ENCODE measurements at places on chromosomes 5 and 9.

- no peak for DNase-seq
These were observed 143.5 kb downstream of the MLLT3 start for GRCh38 chr9:20478786-20479185.

GRCh38 chr9:129489838-129490582, 130.9 kb downstream of the C9orf50 start:
- DNase-seq, result peak; percentile 62

- no peak for DNase-seq
These were observed 3.3 kb upstream of the EXOC3 start for GRCh38 chr5:439636-440035.

DNA sequence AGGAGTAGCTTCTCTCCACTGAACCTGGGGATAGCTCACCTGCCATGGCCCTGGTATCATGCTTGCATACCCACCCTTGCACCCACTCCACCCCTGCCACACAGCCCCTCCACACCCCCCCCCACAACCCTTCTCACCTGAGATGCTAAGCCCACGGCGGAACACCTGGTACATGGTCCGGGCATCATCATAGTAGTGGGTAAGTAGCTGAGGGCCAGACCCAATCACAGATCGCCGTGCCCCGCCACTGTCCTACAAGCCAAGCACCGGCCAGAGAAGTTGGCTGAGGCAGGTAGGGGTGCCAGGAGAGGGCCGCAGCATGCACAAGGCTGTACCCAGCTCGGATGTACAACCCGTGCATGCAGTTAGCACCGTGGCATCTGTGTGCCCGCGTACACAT, 20.7 kb downstream of the ACSL6 start:
- DNase-seq, result no peak

- DNase-seq, result no peak
These were observed 186.6 kb upstream of the PANK3 start for GRCh38 chr5:168765551-168766425.

DNA sequence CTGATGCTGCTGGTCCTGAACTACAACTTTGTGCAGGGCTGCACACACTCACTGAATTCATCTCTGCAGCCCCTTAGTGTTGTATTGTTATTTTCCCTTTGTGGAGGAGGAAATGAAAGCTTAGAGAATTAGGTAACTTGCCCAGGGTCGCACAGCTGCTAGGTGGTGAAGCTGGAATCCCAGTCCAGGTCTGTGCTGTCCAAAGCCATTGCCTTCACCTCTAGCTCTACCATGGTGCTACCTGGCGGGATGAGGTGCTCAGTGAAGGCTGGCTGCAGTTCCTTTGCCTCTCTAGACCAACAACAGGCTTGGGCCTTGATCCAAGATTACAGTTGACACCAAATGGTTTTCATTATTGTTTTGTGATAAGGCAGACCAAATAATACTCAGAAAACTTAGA, 177.8 kb upstream of the PITX1 start:
- no peak for DNase-seq

DNA sequence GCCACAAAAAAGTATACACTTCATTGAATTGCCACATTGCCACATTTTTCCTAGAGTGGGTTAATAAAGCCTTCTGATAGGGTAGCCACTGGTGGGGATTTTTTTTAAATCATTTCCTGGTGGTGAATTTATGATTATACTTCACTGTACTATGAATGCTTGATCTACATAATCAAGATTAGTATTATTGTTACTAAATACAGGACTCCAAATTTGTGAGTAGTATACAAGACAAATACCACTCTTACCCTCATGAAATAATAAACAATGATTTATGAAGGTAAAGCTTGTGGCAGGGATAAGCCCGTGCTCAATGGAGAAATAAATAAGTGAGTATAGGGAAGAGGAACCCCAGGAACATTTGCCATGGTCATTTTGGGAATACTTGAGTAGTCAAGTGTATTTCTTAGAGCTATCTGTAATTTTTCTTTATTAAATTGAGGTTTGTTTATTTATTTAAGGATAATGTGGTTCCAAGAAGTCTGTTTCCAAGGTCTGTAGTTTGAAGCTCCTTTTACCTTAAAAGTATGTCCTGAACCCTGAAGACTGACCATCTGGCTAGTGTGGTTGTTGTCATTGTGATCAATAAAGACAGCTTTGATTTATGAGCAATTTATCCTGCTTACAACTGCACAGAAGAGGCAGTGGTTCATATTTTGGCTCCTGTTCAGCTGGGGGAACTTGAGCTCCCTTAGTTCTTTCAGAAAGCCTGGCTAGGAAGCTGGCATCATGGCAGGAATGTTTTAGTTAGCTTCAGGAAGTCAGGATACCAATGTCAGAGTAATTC, 118.6 kb downstream of the ZSWIM6 start:
- no peak for DNase-seq

- DNase-seq, result no peak
These were observed 3.8 kb upstream of the RASEF start for GRCh38 chr9:83066771-83067170.

DNA sequence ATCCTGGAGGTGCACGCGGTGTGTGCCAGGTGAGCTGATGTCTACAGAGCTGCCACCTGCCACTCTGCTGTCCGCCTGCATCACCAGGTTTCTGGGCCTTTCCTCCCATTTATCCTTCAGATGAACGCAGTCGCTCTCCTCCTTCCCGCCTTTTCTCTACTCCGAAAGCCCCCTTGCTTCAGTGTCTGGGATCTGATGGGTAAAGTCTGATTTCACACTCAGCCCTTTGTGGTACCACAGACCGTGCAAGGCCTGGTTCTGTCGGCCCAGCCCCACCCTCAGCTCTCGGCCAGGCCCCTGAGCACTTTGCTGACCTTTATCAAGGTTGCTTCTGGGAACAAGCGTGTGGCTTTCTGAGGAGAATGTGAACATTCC, 32.5 kb downstream of the GLT6D1 start:
- no peak for DNase-seq

DNA sequence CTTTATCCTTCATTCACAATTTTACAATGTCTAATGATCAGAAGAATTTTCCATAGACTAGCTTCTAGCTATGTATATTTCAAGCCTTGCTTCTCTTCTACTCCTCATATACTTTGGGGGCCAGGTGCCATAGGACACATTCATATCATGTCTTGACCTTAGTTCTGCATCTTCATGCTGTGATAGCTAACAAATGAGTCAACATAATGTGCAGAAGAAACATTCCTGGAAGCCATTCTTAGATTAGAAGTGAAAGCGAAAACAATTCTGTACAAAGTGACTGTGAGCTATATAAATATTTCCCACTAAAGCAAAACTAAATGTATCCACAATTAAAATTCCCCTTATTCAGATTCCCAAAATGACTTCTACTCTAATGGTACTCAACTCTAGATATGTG, 320.2 kb upstream of the NREP start:
- DNase-seq, result no peak

DNA sequence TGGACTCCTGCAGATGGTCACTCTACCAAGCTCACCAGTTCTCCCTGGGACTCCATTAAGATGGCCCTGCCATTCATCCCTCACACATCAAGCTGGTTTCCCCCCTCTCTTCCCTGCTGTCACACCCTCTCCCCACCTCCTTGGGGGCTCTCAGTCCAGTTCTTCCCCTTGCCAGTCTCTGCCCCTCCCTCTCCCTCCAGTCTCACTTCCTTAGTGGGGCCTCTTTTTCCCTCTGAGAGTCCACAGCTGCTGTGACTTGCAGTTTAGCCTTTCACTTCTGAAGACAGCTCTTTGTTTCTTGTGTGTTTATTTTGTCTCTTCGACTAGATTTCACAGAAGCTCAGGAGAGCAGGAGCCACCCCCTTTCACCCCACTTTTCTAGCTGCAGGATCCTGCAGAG, 10.5 kb downstream of the DOCK2 start:
- DNase-seq, result no peak

DNA sequence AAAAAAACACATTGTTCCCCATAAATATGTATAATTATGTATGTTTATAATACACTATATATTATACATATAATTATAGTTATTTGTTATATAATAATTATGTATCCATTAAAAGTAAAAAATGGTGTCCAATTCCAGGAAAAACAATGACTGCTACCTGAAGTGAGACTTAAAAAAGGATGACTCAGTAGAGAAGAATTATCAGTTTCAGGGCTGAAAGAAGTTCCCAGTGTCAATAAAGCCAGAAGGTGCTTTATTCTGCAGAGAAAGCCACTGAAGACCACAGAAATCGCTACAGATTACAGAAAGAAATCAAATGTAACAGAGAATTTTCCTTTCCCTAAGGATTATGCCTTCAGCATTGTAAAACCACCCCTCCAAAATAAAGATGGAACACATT, 50.9 kb downstream of the ANKRD31 start:
- DNase-seq, result no peak

DNA sequence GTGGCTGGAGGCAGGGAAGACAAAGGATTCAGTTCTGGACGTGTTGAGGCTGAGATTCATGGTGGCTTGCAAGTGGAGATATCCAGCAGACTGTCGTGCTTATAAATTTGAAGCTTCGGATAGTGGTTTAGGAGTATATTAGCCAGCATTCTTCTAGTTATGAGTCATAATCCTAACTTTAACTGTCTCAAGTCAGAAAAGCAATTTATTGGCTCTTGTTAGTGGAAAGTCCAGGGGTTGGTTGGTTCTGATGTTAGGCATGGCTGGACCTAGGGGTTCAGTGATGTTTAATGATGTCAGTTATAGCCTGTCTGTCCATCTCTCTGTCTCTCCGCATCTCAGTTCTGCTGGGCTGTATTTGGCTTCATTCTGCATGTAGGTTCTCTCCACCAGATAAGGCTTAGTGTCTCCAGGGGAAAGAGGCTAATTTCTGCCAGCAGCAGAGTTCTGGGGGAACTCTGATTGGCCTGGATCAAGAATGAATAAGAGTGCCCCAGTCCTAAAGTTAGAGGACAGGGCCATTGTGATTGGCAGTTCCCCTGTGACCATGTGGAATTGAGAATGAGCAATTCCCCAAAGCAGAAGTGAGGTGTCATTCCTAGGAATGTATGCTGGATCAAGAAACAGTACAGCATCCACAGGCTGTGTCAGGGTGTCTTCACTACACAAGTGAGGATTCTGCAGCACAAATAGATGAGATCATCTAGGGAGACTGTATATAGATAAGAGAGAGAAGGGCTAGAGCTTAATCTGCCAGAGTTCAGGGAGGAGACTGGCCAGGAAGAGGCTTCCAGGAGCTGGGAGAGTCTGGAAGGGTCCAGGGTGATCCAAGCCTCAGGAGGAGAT, 72.9 kb upstream of the SHB start:
- DNase-seq, result no peak
